Fibroblast of villous mesenchyme (primary cell): ENCODE measurements at places on chromosomes 2 and 18.

DNA sequence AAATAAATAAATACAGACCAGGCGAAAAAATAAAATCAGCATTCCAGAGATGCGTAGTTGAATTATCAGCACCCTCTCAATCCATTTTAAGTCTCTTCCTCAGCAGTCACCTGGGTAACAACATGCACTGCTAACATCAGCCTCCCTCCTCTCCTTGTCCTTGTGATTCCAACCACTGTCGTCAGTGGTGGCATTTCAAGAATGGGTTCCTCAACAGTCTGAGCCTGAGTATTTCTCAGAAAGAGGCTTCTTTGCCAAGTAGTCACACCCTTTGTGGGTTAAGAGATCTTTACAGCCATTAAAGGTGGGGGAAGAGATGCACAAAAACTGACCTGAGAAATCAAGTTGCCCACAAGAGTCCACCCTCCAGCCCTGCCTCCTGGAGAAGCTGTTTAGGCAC lies 39.0 kb downstream of the NOL10 start:
- no peak for DNase-seq

DNA sequence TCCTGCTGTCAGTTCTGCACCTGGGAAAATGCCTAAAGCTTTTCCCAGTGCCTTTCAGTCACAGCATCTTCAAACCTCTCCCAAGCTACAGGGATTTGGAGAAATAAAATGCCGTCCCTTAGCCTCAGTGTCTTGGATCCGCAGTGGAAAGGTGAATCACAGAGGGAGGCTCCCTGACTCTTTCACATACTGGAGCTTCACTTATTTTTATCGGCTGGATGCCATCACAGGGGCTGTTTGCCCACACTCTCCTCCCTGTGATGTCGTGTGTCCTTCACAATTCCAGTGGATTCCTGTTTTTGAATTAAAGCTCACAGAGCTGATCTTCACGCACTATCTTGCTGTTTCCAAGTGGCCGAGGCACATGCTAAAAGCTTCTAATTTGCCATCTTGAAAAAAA lies 1303.1 kb upstream of the DDX18 start:
- DNase-seq = no peak

GRCh38 chr18:3972291-3972930 lies 482.7 kb downstream of the DLGAP1 start:
- no peak for DNase-seq

- no peak for DNase-seq
These were observed 54.4 kb upstream of the SEC11C start for GRCh38 chr18:59085126-59085794.

GRCh38 chr18:35868915-35869314 lies 103.6 kb upstream of the RMP24 start:
- DNase-seq = no peak

DNA sequence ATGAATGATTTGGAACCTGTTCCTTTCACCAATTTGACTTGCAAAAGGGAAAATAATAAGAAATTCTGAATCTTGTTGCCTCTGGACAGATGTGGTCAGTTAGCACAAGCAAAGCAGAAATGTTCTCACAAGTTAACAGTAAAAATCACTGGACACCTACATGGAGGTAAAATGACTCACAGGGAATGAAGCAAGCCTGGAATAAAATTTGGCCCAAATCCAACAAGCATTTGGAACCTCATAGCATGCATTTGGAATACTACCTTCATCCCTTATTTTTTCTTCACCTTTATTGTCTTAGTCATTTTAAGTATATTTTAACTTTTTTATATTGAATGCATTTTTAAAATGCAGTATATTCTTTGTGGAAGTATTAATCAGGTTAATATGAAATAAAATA lies 602.9 kb downstream of the ARHGAP15 start:
- DNase-seq = no peak
